ENCODE measurements at places on chromosomes 16 and 17. TPM values are rescaled to one million over a fixed set of nuclear protein-coding genes. Genes with fewer than 3 reads are reported as not detected.

GRCh38 chr17:63430223-63430622 is 15.9 kb downstream of the CYB561 start:
- DNase-seq, result no peak

- DNase-seq, result no peak
Measured at GRCh38 chr16:24536671-24537070, 2.7 kb upstream of the RBBP6 start.

The HS3ST3A1 gene
- polyA plus RNA-seq, result 0.64 TPM

DNA sequence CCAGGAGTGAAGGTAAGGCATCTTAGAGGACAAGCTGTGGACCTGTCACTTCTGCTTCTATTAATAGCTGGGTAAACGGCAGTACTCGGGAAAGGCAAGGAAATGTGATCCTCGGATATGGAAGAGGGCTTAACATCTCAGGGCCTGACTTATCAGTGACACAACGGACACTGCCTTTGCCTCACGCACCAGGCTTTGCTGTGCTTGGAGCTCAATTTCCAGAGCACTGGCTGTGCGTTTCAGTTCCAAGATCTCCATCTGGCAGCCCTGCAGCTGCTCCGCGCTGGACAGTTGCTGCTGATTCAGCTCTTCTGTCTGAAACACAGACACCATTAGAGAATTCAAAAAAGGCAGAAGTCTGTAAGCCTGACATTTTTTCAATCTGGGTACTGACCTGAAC is 3.5 kb downstream of the KRT40 start:
- DNase-seq, result peak; percentile 70

DNA sequence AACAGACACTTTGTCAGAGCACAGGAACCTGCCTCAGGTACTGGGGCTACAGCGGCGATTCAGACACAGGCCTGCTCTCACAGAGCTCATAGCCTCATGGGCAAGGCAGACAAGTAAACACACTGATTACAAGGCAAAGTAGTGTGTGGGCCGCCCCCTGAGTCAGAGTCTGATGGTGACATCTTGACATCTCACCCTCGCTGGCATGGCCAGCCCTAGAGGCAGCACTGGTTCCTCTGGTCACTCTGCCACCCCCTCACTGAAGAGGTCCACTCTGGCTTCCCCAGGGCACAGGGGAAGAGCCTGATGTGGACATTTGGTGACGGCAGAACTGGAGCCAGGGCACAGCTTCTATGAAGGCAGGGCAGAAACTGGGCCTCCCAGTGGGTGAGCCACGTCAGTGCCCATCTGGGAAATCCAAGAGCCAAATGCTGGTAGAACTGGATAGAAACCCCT is 32.9 kb upstream of the TOB1 start:
- no peak for DNase-seq

GRCh38 chr17:61409301-61410112 is 9.9 kb downstream of the TBX2 start:
- peak; percentile 66 for DNase-seq

DNA sequence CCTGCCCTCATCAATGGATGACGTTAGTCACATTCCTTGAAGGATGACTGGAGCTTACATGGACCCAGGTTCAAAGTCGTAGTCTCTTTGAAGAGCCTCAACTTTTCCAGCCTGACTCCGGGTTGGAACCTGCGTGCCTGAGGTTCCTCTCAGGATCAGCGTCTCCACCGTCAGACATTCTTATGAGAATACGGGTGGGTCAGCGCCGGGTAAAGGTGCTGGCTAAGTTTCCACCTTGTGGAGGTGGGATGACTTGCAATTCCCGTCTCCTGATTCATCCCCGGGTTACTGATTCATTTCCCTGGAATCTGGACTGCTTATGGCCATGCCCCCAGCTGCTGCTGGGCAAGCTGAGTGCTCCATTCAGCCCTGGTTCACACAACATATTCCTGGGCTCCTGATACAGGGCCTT is 38.9 kb upstream of the CMIP start:
- no peak for DNase-seq

The PSMB10 gene
- 98.6 TPM for polyA plus RNA-seq

- DNase-seq, result no peak
Measured at GRCh38 chr16:2074071-2074470, 26.3 kb downstream of the TSC2 start.

DNA sequence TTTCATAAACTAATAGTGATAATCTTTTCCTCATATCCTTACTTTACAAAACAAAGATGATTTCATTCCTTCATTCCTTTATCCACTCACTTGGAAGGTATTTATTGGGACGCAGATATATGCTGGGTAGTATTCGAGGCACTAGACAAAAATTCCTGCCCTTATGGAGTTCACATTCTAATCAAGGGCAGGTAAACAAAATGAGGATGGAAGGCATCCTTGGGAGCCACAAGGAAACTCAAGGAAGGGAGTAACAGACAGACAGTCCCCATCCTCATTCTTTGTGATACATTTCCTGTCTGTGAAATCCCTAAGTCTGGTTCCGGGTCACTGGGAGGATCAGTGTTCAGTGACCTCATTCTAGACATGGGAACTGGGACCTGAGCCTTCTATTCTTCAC is 45.2 kb downstream of the SLC6A2 start:
- DNase-seq, result no peak

GRCh38 chr17:413016-413350 is 60.4 kb upstream of the RPH3AL start:
- no peak for DNase-seq

The SLC16A13 gene
- polyA plus RNA-seq, result 0.40 TPM
